ENCODE measurements at places on chromosomes 6 and 20.

DNA sequence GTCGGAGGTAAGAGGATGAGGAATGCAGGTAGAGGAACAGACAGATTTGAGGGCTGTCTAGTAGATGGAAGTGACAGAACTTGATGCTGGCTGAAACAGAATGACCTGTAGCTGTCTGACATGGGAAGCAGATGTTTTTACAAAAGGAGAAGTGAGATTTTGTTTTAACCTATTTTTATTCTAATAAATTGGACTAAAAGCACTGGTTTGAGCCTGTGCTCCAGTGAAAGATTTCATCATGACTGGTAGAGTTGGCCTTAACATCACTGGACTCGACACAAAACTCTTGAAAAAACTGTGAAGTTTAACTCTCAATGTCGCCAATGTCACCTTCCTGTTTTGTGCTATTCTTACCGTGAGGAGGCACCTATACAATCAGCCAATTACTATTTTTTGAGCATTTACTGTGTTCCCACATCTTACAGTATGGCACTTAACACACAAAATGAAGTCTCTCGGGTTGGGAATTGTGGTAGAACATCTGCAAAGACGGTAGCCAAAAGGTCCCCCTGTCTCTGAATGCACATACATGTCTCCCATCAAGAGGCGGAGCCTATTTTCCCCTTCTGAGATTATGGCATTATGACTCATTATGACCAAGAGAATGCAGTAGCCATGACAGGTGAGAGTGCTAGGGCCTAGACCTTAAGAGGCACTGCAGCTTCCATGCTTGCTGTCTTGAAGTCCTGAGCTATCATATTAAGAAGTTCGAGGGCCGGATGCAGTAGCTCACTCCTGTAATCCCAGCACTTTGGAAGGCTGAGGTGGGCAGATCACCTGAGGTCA is 93.2 kb downstream of the FOXF2 start:
- DNase-seq: no peak

DNA sequence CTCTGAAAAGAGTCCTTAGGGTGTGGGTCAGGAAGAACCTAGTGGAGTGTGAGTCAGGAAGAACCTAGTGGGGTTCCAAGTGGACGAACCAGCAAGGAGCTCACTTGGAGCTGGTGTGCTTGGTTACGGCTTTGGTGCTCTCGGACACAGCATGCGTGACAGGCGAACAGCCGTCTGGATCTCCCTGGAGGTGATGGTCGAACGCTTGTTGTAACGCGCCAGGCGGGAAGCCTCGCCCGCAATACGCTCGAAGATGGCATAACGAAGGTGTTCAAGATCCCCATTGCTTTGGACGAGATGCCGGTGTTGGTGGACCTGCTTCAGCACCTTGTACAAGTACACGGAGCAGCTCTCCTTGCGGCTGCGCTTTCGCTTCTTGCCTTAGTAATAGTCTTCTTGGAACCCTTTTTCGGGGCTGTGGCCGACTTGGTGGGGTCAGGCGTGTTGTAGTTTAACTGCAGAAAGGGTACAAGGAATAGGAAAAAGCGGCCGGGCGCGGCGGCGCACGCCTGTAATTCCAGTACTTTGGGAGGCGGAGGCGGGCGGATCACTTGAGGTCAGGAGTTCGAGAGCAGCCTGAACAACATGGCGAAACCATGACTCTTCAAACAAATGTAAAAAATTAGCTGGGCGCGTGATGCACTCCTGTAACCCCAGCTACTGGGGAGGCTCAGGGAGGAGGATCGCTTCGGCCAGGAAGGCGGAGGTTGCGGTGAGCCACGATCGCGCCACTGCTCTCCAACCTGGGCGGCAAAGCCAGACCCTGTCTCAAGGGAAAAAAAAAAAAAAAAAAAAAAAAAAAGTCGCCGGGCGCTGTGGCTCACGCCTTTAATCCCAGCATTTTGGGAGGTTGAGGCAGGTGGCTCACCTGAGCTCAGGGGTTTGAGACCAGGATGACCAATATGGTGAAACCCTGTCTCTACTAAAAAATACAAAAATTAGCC is 48.0 kb downstream of the OR2B2 start:
- DNase-seq: peak; percentile 13

DNA sequence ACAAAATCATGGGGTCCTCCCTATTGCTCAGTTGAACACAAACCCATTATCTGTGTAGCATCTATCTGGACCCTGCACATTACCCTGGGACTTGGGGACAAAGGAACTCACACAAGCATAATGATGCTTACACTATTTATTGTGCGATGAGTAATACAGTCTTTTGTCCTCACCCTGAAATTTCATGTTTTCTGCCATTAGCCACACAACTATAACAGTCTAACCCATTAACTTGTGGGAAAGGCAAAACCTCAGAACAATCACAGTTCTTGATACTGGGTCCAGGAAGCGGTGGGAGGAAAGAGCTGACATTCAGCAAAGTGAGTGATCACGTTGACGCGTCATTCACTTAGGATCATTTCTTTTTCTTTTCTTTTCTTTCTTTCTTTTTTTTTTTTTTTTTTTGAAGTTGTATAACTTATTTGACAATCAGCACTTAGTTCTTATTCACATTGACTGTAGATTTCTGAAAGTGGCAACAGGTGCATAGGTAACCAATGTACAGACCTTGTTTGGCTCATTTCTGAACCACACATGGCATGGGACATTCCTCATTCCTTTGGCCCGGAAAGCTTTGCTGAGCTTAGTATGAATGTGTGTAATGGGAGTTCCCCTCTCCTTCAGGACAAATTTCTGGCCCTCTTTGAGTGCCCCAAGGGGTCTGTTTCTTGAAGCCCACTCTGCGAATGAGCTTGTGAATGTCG is 94.8 kb upstream of the CNKSR3 start:
- no peak for DNase-seq

DNA sequence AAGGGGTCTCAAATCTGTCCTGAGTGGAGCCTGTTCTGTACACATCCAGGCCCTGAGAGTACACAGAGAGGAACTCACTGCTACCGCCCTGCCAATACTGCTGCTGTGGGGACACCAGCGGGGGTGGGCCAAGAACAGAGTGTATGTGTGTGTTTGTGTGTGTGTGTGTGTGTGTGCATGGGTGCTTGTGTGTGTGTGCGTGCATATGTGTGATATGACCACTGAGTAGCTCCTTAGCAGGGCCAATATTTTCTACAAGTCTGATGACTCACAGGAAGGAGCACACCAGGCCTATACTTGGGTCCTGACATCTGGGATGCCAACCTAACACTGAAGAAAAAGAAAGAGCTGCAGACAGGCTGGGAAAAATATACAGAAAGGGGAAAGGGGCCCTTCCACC is 1.4 kb downstream of the RAET1E start:
- peak; percentile 35 for DNase-seq

DNA sequence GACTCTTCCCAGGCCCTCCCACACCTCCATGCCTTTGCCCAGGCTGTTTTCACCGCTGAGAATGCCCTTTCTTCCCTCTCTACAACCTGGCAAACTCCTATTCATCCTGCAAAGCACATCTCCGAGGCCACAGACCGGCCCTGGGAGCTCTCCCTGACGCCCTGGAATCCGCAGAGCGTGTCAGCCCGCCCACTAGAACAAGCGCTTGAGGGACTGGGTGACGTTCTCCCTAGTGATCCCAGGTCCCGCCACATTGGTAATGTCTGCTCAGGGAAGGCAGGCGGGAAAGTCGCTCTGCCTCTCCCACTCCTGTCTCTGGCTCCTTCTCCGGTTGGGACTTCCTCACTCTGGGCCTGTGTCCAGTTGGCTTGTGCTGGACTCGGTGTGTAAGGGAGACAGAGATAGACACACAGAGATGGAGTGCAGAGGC is 61.6 kb downstream of the SRC start:
- no peak for DNase-seq

- no peak for DNase-seq
These were observed 47.2 kb downstream of the GABRR2 start for GRCh38 chr6:89267918-89268317.

- no peak for DNase-seq
These were observed 111.7 kb downstream of the TRERF1 start for GRCh38 chr6:42339991-42340401.

- no peak for DNase-seq
These were observed 5.6 kb upstream of the HM13 start for GRCh38 chr20:31508517-31509244.

- DNase-seq: no peak
These were observed 11.9 kb downstream of the BHLHE23 start for GRCh38 chr20:62994869-62995281.

DNA sequence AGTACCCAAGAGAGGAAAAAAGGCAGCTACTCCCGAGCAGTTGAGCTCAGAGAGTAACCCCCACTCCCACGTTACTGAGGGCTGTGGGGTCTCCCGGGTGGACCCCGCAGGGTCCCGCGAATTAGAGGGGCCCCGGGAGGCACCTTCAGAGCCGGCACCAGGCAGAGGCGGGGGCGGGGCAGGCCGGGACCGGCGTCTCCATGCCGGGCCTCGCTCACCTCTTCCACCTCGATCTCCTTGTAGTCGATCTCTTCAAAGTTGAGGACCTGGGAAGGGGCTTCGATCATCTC is 381 bp downstream of the MAP3K7 start:
- no peak for DNase-seq

DNA sequence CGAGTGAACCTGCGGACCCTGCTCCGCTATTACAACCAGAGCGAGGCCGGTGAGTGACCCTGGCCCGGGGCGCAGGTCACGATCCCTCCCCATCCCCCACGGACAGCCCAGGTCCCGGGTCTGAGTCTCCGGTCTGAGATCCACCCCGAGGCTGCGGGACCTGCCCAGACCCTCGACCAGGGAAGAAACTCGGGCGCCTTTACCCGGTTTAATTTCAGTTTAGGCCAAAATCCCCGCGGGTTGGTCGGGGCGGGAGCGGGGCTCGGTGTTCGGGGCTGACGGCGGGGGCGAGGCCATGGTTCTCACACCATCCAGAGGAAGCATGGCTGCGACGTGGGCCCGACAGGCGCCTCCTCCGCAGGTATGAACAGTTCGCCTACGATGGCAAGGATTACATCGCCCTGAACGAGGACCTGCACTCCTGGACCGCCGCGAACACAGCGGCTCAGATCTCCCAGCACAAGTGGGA is 46.9 kb upstream of the TRIM26 start:
- no peak for DNase-seq

DNA sequence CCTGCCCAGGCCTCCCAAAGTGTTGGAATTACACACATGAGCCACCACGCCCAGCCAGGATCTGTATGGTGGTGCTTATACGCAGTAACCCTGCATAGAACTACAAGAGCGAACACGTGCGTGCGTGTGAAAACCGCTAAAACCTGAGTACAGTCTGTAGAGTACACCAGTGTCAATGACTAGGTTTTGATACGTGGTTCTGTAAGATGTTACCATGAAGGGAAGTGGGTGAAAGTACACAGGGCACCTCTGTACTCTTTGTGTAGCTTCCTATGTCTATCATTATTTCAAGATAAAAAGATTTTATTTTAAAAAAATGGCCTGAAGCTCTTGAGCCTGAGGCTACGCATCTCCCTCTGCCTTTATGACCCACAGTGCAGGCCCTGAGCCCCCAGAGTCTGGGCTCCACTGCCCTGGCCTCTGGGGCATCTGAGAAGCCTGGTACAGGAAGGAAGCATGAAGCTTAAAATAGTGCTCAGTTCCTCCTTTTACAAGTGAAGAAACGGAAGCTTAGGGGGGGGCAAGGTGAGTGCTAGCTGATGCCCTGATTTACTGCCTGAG is 21.6 kb downstream of the LY86 start:
- DNase-seq: no peak

- no peak for DNase-seq
These were observed 19.4 kb downstream of the QRSL1 start for GRCh38 chr6:106648651-106649308.

- DNase-seq: no peak
These were observed 89.9 kb upstream of the PTCHD4 start for GRCh38 chr6:48200869-48201390.

DNA sequence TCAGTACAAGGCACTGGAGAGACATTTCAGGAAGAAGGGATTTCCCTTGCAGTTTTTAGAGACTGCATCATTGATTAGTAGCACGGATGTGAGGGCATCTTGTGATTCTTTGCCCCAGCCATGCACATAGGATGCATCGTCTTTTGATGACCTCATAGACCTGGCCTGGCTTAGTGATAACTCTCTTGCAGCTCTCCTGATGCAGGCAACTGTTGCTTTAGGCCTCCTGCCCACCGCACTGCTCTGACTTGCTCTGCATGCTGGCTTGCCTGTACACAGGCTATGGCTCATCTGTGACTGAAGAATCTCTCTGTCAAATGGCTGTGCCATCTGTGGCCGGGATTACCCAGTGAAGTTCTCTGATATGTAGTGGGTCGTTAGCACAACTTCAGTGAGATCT is 207.7 kb upstream of the PTCHD4 start:
- peak; percentile 28 for DNase-seq

DNA sequence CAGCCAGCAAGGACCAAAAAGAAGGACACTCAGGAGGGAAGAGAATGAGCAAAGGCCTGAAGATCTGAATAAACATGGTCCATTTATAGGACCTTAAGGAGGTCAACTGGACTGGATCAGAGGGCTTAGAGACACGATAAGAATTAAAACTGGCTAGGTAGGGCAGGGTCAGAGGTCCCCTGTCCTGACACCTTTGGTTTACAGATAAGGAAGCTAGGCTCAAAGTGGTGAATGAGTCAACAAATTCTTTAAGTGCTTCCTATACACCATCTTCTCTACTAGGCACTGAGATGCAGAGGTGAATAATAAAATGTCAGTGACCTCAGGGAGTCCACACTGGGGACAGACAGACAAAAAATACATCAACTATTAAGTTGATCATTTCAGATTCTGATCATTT is 70.3 kb downstream of the HIVEP2 start:
- no peak for DNase-seq

Data from fibroblast of skin of abdomen (primary cell).